ENCODE measurements at places on chromosomes 5 and 9. TPM values are rescaled to one million over a fixed set of nuclear protein-coding genes. Genes with fewer than 3 reads are reported as not detected.

Gene TAF1L
- not detected for polyA plus RNA-seq

Gene LHX6
- 2.6 TPM for polyA plus RNA-seq

Gene STING1
- 12.9 TPM for polyA plus RNA-seq

Gene PRRC2B
- polyA plus RNA-seq, result 264 TPM

Gene GRIA1
- 31.0 TPM for polyA plus RNA-seq

Gene C9
- polyA plus RNA-seq, result not detected

Gene REEP2
- 111 TPM for polyA plus RNA-seq

Gene ZNF354C
- polyA plus RNA-seq, result 1.8 TPM

Gene IL3
- polyA plus RNA-seq, result not detected

Gene PCDH1
- 35.4 TPM for polyA plus RNA-seq

Gene PTTG1
- polyA plus RNA-seq, result 172 TPM

Gene MOCS2
- 31.6 TPM for polyA plus RNA-seq

Gene ECSCR
- polyA plus RNA-seq, result 10.6 TPM

Gene IRX4
- polyA plus RNA-seq, result not detected

Gene EPB41L4B
- 13.4 TPM for polyA plus RNA-seq

Gene MYOZ3
- 0.24 TPM for polyA plus RNA-seq

Gene CCIN
- not detected for polyA plus RNA-seq

Gene FANCG
- polyA plus RNA-seq, result 79.9 TPM

Gene PCDHB12
- 0.98 TPM for polyA plus RNA-seq

Gene PHF24
- polyA plus RNA-seq, result 14.7 TPM

Gene SLC27A4
- polyA plus RNA-seq, result 50.9 TPM

Gene AQP7
- polyA plus RNA-seq, result 0.66 TPM

Gene PLAC8L1
- polyA plus RNA-seq, result not detected

Gene PCDHGB5
- 4.0 TPM for polyA plus RNA-seq

Gene TNC
- 25.7 TPM for polyA plus RNA-seq

Gene PRELID2
- polyA plus RNA-seq, result 2.4 TPM

Gene SNCB
- polyA plus RNA-seq, result 258 TPM

Gene GDF9
- polyA plus RNA-seq, result 0.48 TPM

Gene PCDHB7
- polyA plus RNA-seq, result 1.3 TPM

Gene ADRA1B
- polyA plus RNA-seq, result 3.4 TPM

Gene CHSY3
- 0.53 TPM for polyA plus RNA-seq

Gene ASPN
- polyA plus RNA-seq, result 0.14 TPM

Gene OR1B1
- not detected for polyA plus RNA-seq

Gene GDA
- 10.5 TPM for polyA plus RNA-seq

Gene SPATA31A3
- not detected for polyA plus RNA-seq

Gene MORN5
- polyA plus RNA-seq, result 11.9 TPM

Gene SPINK5
- polyA plus RNA-seq, result not detected

Gene TMEM167A
- 19.3 TPM for polyA plus RNA-seq

Measured in brain (organoid and tissue), 16 donors.